Cortex of kidney (tissue), 1 donor: ENCODE measurements at places on chromosomes 11 and 22.

- DNase-seq, result no peak
Observed at GRCh38 chr11:120089036-120090001, 48.6 kb downstream of the TRIM29 start.

DNA sequence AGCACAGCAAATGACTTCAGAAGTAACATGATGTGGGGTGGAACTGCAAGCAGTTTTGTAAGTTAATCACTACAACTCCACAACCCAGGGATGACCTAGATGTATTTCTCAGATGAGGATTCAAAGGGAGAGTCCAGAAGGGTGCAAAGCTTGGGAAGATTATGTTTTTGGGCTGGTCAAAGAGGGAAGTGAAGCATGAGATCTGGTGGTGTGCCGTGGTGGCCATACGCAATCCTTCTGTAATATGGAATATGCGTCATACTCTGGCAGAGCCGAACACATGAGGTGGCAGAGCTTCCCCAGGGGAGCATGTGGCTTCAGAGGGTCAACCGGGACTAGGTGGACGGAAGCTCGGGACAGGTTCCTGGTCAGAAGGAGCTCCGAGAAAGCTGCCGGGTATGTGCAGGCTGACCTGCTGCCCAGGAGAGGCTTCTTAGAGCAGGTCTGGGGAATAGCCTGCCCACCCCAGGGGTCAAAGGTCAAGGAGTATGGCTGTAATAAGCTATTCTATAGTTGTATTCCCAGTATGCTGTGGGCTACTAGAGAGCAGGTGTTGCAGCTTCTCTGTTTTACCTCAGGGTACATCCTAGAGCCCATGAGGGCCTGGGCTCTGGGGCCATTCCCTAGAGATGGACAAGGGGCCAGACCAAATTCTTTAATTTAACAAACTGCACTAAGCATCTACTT, 70.1 kb upstream of the PHOX2A start:
- no peak for DNase-seq

DNA sequence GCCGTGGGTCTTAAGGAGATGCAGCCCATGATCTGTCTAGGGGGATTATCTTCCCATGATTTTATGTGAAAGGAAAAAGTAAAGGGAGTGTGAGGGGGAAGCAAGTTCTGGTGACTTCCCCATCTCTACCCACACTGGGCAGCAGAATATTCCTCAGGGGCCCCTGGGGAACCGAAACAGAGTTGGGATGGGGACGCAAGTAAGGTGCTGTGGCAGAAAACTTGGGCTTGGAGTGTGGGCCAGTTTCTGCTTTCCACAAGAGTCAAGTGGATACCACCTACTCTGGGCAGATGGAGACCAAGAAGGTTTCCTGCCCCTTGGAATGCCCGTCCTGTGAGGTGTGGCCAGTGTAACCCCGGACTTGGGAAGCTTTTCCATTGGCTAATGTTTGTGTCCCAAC, 64.4 kb downstream of the SGSM3 start:
- DNase-seq, result no peak

DNA sequence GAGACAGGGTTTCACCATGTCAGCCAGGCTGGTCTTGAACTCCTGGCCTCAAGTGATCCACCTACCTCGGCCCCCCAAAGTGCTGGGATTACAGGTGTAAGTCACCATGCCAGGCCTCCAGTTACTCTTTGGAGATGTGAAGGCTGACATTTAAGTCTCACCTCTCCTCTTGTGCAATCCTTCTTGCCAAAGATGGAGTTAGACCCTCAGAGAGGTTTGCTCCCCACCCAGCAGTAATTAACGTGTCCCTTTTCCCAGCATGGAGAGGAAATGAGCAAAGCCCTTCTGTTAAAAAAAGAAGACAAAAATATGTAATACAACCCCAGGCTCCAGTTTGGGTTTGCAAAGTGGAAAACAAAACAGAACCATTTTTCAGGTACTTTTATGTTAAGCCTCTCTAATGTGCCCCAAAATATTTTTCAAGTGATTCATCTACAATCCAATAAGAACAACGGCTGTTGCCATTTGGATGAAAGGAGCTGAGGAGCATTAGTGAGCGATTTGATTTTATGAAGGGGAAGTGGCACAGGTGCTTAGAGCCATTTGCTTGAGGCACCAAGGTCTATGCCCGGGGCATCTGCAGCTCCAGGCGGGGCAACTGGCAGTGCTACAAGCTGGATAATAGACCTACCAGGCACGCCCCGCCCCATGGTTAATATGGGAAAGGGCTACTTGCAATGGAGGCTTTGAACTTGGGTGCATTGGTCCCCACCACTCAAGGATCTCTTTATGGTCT, 57.2 kb downstream of the GRIK4 start:
- DNase-seq, result no peak

- DNase-seq, result no peak
Observed at GRCh38 chr22:50031189-50032091, 18.9 kb upstream of the IL17REL start.

DNA sequence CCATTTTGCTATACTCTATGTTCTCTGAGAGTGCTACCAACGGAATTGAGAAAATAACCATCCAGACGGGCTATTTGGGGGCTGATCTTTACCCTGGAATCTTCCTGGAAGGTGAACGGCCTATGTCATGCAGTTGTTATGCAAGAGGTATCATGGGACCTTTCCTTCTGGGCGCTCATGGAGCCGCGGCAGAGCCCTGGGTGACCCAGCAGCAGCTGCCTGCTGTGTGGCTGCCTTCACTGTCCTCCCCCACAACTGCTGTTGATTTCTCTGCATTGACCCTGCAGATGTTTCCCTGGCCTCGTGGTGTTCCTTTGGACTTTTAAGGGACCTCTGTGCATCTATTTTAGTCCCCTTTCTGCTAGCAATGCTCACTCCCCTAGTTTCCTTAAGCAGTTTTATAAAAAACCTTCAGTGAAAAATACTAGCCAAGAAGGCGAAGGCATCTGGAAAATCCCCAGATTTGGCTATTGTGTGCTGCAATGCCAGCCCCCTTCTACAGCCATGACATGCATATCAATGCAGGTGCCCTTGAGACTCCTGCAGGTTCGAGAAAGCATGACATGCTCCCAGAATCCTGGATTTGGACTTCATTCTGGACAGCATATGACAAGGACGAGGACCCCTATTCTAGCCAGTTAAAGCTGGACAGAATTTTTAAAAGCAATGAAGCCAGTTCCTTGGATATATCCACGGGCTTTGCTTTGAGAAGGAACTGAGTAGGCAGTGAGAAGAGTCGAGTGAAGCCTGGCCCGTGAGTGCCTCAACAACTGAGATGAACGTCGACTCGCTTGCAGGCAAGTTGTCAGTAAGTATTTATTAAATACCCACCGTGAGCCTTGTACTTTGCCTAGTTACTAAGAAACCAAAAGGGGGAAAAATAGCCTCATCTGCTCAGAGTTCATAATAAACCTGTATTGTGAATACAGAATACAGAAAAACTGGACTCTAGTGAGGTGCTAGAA, at the start of gene SLC25A18:
Gene SLC25A18 (plus strand): TSS at position 593 of the 965 bp plus-strand sequence. CDS start 16,447 bp downstream, outside the sequence.
- DNase-seq, result no peak

DNA sequence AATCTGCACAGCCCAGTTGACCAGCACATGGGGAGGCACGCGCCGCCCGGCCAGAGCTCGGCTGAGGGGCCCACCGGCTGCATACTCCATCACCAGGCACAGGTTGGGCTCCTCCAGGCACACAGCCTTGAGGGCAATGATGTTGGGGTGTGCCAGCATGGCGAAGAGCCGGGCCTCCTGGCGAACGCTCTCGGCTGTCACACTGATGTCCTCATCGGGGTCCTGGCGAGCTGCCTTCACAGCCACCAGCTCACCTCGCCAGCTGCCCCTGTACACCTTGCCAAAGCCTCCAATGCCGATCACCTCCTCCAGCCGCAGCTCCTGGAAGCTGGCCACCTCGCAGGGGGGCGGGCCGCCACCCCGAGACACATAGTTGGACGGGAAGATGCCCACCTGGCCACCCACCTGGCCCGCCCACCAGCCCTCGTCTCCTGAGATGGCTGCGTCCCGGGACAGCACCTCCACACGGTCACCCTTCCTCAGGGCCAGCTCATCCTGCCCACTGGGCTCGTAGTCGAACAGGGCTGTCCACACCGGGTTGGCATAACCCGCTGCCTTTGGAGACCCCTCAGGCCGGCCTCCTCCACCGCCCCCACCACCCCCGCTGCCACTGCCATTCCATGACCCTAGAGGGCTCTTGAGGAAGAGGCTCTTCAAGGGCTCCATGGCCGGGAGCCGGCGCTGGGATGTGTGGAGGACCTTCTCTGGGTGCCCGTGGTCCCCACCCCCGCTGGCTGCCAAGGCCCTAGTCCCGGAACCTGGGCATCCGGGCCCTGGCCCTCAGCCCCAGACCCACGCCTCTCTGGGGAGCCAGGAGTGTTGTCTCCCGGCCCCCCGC, 711 bp downstream of the MAP3K11 start:
- DNase-seq, result no peak

DNA sequence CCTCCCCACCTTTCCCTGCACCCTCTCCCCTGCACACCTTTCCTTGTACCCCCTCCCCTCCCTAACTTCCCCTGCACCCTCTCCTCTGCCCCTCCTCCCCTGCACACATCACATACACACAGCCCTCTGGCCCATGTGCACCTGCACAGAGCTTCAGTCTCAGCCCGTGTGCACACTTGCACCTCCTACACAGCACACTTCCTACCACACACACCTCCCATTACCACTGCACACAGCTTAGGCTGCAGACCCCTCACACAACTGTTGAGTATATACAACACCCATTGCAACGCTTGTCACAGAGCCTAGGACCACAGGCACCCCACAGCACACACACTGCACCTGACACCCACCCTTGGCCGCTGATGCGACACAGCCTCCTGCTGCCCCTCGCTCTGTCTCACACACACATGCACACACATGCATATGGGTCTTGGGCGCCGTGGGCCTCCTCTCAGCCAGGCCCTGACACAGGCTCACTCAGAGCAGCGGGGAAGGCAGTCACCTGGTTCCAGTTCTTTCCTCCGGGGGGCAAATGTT, 411 bp downstream of the SIGIRR start:
- DNase-seq, result no peak

DNA sequence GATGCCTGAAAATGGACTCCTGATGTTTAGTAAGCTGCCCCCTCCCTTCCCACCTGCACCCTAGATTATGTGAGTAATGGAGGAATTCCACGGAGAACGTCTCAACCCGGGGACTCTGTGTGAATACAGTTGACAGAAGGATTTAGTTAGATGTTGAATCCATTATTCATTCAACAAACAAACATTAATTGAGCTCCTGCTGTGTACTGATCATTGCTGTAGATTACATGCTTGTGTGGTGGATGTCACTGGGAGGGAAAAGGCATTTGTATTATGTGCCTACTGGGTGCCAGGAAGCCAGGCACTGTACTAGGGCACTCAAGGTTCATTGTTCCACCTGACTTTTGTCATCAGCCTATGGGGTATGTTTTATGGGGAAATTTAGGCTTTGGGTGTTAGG, 22.9 kb upstream of the CRYBB3 start:
- no peak for DNase-seq

GRCh38 chr11:128680906-128681305, 13.0 kb upstream of the FLI1 start:
- DNase-seq, result no peak

GRCh38 chr11:105179542-105180278, 40.1 kb upstream of the CARD18 start:
- no peak for DNase-seq

DNA sequence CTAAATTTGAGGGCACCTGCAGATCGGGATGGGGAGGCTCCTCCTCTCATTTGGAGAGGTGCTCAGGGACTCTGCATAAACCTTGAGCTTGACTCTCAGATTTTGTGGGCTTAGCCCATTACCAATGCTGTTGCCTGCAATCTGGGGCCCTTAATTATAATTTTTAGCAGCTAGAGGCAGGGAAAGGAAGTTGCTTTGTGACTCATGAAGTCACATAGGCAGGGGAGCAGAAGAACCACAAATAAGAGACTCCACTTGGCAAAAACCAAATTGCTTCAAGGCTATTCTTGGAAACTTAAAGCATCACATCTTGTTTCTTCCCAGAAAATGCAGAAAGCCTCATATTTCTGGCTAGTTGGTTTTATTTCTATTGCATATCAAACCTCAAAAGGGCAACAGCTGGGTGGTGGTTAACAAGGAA, 46.9 kb downstream of the MICAL2 start:
- DNase-seq, result no peak

DNA sequence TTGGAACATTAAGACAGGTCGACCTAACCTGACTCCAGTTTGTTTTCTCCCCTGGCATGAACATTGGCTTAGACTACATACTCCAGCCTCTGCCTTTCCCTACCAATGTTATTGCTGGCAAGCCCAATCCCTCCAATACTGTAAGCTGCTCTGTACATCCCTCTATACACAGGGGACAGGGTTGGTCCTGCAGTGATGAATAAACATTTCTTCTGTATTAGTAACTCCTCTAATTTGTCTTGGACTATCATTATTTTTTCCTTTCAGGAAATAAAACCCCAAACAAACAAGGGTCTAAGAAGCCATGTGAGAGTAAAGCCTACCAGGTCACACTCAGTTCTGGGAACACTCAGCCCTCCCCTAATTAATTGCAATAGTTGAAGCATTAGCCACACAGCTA, 35.1 kb upstream of the FJX1 start:
- DNase-seq, result no peak

GRCh38 chr22:49380095-49380827, 447.4 kb downstream of the BRD1 start:
- DNase-seq, result no peak

DNA sequence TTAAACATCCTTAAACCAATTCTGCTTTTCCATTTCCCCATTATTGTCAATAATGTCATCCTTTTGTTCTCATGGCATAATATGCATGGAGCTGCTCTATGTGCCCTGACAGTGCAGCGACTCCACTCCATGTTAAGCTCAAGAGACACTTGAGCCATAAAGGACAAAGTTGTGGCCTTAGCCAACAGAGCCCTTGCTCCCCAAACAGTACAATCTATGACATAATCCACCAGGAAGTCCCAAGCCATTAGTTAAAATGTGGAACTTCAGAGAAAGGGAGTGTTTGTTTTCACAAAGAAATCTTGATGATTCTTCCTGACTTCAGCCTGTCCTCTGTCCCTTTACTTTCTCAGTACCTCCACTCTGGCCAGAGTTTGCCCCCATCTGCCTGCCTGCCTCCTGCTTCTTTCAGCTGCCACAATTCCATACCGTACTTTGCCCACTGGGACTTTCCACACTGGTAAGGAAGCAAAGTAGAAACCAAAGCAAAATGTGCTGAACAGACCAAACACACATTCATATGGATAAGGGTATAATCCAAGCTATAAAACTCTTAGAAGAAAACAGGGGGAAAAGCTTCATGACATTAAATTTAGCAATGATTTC, 46.3 kb upstream of the ZC3H12C start:
- no peak for DNase-seq

DNA sequence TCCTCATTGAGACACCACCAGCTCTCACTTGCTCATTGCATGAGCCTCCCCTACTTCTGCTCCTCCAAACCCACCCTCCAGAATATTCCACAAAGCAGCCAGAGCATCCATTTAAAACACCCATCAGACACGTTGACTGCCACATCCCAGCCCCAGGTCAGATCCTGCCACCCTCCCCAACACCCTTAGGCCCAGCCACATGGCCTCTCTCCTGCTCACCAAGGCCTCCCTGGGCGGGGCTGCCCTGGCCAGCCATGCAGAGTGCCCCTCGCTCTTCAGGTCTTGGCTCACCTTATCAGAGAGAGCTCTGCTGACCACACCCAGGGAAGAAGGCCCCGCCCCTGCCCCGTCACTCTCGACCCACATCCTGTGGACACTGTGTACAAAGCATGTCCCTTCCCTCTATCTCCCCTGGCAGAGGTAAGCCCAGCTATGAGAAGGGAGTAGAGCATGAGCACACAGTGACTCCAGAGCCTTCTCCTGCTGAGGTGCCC, 106.8 kb downstream of the MICAL3 start:
- no peak for DNase-seq

- no peak for DNase-seq
Observed at GRCh38 chr11:24896118-24896835, 399.4 kb downstream of the LUZP2 start.

- DNase-seq, result no peak
Observed at GRCh38 chr22:44838316-44839016, 86.1 kb downstream of the ARHGAP8 start.
